ENCODE measurements at places on chromosomes 16 and 17.

DNA sequence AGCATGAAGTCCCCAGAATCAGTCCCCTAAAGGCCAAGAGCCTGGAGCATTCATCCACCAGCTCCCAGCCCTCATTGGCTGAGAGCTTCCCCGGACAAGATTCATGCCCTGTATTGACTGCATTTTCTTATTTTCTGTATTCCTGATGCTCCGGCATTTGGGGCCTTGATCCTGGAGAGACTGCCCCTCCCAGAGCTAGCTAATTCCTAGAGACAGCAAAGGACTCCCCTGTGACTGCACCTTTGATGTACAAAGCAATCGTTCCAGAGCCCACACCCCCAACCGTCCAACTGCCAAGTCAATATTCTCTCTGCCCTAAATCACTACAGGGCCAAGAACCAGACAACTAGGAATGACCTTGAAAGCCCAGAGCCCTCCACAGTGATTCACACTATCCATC, 93.4 kb upstream of the CDH5 start:
- no peak for DNase-seq

DNA sequence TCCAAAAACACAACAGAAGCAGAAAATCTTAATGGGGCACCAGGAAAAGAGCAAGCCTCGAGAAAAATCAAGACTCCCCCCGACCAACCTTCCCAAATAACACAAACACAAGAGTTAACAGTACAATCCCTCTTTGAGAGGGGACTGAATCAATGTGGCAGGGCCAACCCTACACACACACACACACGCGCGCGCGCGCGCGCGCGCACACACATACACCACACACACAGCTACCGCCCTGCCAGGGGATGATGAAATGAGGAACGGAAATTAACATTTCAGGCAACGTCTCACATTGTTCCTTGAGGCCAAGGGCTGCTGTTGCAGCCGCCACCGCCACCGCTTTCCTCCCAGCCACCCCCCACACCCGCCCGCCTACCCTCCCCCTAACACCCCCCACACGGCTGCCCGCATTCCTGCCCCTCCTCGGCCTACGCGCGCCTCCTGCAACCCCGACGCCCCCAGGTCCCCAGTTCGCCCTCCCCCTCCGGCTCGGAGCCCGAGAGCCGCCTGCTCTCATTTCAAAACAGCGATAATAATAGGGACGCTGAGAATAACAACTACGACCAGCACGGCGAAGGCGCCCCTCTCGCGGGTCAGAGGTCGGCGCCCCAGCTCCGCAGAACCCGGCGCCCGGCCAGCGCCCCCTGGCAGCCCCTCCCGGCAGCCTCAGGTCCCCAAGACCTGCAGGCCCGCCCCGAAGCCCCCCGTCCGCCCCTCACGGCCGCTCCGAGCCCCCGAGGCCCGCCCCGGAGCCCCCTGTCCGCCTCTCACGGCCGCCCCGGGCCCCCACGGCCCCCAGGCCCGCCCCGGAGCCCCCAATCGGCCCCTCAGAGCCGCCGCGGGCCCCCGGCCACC, 1.1 kb downstream of the ANKRD11 start:
- peak; percentile 86 for DNase-seq

DNA sequence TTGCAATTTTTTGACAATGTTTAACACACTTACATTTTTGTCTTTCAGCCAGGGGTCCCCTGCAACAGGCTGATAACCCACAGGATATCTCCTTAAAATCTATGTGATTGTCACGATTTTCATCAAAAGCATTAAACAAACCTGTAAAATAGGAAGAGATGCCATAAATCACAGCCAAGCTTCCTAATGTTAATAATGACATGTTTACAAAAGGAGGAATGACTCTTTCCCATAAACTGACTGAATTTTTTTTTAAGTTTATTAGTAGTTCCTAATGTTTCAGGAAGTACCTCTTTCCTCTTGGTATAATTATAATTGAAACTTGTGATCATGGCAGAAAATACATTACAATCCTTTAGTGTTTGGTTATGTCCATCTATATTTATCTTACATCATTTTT, 119.6 kb downstream of the CA4 start:
- DNase-seq: no peak

- peak; percentile 32 for DNase-seq
These were observed 208.2 kb downstream of the FTO start for GRCh38 chr16:53912155-53912554.

GRCh38 chr17:36951084-36951789, 2.5 kb downstream of the AATF start:
- no peak for DNase-seq

DNA sequence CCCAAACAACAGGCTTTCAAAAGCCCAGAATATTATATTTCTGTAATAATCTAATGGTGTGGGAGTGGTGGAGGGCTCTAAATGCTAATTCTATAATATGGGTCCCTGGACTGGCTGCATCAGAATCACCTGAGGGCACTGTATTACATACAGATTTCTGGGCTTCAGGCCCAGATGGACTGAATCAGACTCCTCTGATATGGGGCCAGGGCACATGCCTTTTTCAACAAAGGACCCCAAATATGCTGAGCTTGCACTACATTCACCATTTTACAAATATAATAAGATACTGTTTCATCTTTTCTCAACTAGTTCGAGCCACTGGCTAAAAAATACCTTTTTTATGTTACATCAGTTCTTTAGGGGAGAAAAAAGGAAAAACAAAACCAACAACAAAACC, 309.7 kb downstream of the MAP2K6 start:
- no peak for DNase-seq

DNA sequence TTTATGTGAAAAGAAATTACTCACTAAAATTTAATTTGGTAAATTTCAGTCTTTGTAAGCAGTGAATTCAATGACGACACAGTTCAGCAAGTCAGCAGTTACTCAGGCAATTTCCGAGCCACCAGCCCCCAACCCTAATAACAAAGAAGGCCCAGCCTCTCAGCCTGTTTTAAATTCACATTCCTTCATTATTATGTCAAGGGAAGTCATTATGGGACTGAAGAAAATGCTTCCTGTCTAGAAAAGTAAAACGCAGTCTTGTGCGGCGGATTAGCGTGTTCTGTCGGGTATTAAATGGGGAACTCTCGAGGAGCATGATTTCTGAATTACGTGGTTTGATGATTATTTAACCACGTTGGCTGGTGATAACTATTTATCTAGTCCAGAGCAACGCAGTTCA, 177.6 kb downstream of the AIPL1 start:
- DNase-seq: no peak

GRCh38 chr17:17070931-17071330, 28.7 kb downstream of the MPRIP start:
- DNase-seq: no peak

- no peak for DNase-seq
These were observed 201.5 kb downstream of the IRF8 start for GRCh38 chr16:86100205-86101136.

GRCh38 chr16:30829130-30830071, 42.4 kb upstream of the ZNF629 start:
- no peak for DNase-seq

DNA sequence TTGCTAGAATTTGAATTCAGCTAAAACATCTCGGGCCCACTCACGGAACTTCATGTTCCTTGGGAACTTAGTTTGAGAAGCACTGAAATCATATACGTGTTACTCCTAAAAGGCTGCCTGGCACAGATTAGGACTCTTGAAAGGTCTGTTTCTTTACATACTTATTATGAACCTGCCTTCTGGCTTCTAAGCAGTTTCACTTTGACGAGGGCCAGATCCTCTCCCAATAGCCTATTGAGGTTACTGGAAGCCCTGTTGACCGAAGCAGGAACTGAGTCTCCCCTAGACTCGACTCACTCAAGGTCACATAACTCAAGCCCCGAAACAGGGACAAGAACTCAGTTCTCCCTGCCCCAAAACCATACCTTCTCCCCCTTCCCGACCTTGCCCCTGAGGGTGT, 121.9 kb upstream of the PLCG2 start:
- DNase-seq: no peak

GRCh38 chr17:70552230-70552981, 383.1 kb downstream of the KCNJ2 start:
- DNase-seq: peak; percentile 10

DNA sequence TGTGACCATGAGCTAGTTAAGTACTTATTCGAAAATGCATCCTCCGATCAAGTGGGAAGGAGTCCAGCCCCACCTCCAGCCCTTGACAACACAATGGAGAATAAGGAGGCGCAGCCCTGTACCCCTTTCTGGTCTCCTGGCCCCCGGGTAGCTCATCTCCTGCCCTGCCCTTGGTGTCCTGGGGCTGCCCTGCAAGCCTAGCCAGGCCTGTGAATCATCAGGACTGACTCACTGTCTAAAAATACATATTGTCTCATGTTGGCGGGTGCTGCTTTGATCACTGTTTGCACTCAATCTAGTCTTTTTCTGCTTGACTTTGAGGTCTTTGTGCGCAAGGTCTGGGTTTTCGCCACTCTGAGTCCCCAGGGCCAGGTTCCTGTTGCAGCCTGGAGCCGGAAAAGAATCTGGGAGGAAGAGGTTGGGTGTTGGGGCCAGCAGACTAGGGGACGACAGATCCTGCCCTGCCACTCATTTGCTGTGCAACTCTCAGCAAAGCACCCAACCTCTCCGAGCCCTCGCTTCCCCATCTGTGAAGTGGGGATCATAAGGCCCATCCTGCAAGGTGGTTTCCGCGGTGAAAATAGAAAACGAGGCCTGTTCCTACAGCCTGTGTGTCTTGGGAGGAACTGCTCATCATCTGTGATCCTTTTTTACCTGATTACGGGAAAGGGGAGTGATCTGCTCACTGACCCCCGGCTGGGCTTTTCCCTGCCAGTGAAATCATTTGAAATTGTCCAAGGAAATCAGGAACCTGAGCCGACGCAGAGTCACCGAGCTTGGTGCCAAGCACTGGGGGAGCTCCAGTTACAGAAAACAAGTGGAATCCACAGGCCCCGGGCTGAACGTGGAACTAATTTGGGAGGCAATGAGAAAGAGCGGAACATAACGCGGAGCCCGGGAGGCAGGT, 230.4 kb downstream of the PARN start:
- DNase-seq: no peak

DNA sequence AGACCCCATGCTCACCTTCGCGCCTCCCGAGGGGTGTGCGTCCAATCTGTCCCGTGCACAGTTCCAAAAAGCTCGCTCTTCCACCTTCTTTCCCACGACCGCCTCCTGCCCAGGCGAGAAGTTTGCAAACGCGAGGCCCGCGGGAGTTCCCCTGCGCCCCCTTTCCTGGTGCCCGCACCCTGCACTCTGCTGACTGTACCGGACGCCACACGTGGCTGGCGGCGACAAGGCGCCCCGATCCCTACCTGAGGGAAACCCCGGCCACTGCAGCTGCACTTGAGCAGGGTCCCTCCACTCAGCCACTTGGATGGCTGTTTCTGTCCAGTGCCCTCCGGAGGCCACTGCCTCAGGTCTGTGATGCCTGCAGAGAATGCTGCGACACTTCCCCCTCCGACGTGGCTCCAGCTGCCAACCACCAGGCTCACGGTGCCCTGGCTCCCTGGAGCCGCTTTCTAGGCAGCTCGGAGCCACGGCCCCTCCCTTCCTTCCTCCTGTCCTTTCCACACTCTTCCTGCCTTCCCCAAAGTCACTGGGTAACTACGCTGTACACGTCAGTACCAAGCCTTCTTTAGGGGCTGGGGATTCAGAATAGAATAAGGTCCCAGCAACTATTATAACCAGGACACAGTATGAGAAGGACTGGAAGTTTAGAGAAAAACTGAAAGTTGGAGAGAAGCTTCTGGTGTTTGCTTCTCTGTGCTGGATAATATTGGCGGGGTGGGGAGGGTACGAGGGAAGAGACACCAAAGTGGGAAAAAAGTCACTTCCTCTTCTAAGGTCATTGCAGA, at the start of gene MLKL:
MLKL (minus strand) TSS at position 425 of the 788 bp plus-strand sequence. CDS start 5,105 bp downstream, outside the sequence.
- peak; percentile 78 for DNase-seq

DNA sequence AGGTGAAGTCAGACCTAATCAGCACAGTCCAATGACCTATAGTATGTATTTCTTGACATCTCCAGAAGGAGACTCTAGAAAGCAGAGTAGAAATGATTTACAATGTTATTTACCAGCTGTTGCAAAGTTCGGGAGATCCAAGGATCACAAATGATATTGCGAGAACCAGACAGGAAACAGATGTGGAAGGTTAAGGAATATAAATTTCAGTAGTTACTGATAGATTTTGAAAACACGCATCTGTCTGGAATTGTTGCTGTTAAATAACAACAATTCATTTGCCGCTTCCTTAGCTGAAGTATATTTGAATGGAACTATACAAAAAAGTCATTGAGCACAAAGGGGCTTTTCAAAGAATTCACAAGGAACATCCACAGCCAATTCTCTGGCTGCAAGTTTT, 72.0 kb downstream of the STXBP4 start:
- DNase-seq: no peak

GRCh38 chr16:81945665-81946064, 65.6 kb downstream of the SDR42E1 start:
- DNase-seq: no peak

DNA sequence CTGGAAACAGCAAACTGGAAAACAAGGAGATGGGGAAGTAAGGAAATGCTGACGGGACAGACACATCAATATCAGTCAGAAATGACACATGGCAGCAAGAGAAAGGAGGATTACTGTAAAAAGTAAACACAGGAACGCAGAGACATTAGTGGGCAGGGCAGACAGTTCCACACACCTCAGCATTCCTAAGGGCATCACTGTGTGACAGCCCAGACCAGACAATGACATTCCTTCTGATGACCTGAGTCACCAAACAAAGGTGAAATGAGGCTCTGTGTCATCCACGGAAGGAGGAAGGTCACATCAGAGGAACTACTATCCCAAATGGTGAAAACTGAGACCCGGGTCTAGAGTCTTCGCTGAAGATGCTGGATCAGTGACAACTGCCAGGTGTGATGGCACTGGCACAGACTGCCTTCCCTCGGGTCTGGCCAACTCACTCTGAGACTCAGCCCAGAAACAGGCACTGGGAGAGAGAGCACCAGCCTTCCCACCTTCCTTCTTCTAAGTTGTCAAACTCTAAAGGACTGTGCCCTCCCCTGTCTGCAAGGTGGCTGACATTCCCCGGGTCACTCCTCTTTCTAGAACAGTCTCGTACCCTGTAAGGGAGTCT, 36.7 kb downstream of the TK2 start:
- DNase-seq: no peak

DNA sequence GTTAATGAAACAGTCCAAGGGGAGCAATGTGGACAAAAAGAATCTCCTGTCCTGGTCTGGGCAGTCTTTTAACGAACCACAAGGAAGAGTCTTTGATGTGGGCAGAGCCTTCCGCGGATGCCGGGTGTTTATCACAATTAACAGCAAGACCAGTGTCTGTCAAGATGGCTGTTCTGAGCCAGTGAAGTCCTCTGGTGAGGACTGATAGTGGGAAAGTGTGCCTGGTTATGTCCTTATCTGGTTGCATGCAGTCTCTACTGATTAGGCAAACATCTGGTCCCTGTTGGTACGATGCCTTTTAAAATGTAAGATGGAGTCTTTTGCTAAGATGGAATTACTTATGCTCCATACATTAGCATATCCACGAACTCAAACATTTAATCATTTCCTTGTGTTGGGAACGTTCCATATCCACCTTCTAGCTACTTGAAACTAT, 88.5 kb downstream of the ZNF18 start:
- no peak for DNase-seq

GRCh38 chr17:50394711-50395110, 2.6 kb downstream of the LRRC59 start:
- no peak for DNase-seq
